NCI-H187 (cell line): ENCODE measurements at places on chromosomes 5 and 9.

- no peak for DNase-seq
Measured at GRCh38 chr9:70832492-70832891, 288.9 kb downstream of the TRPM3 start.

DNA sequence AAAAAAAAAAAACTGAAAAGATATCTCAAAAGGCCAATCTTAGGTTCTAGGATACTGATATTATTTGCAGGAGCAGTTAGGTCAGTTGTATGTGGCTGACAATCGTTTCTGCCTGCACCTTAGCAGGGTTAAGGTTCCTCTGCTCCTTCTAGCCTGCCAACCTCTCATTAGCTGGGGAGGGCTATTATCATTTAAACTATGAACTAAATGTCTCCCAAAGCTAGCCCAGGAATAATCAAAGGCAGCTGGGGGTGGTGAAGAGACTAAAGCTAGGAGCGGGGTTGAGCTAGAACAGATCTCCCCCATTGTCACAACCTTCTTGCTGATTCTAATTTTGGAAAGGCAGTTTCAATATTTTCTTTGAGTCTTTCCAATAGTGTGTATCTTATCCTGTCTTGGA lies 99.9 kb downstream of the ICE1 start:
- no peak for DNase-seq

DNA sequence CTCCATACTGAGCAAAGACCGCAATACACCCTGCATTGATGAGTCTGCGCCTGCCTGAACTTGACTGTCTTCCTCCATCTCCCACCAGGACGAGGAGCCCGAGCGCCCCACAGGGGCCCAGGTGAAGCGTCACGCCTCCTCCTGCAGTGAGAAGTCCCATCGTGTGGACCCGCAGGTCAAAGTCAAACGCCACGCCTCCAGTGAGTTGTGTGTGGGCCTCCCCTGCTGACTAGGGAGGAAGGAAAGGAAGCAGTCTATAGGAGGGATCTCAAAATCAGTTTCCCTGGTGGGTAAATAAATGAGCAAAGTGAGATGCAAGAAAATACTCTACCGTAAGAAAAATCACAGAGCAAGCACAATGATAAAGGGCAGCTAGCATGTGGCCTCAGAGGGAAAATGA lies 22.8 kb upstream of the GRPEL2 start:
- no peak for DNase-seq

GRCh38 chr5:54217826-54218503 lies 92.4 kb downstream of the ARL15 start:
- peak; percentile 55 for DNase-seq

DNA sequence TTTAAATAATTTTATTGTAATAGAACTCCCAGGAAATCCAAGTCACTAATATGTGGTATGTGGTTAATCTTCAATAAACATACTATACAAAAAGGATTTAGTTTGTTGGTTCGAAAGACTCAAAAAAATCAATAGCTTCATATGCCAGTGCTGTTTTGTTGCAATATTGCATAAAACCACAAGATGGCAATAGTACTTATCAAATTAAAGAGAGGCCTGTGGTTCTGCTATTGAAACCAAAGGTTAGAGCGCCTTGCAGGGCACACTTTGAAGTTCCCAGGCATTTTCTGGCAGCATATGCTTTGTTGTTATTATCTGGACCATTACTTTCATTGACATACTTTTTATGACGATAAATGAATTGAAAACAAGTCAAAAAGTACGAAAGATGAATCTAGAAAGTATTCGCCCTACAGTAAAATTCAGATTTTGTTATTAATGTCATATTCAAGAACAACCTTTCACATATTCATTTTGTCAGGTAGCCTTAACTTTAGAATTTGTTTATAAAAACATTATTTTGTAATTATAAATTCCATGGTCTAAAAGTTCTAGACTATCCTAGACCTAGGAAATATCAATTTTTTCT lies 316.3 kb downstream of the MCTP1 start:
- DNase-seq: peak; percentile 2

- no peak for DNase-seq
Measured at GRCh38 chr5:53362521-53362941, 117.9 kb upstream of the FST start.

- no peak for DNase-seq
Measured at GRCh38 chr5:59711310-59711709, 182.2 kb downstream of the PDE4D start.

- DNase-seq: no peak
Measured at GRCh38 chr9:134396825-134397224, 70.6 kb downstream of the RXRA start.

DNA sequence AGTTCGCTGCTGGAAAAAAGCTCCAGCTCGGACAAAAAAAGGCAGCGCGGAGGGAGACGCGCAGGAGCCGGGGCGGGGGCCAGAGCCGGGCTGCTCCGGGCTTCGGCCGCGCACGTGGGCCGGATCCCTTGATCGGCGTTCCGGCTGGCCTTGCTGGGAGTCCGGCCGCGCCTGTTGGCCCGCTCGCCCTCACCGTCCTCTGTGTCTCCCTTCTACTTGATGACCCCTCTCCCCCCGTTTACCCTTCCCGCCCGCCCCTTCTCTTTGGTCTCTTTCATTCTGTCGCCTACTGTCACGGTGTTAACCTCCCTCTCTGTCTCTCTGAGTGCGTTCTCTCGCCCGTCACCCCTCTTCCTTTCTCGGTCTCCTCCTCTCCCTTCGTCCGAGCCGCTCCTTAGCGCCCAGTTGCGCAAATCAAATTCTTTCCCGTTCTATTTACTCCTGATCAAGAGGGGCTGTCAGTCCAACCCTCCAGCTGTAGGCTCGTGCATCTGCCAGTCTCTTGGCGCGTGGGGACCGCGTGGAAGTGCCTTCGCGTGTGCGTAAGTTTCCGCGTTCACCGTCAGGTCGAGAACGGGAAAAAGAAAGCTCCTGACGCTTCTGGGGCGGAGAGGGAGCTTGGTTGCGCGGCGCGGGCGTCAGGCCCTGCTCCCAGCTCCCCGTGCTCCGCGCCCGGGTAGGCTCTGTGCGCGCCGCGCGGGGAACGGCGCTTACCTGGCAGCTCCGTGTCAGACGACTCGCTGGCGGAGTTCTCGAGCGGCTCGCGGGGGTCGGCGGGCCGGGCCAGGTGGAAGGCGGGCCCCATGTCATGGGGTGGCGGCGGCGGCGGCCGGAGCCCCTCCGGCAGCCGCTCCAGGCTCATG lies 798 bp downstream of the PITX1 start:
- no peak for DNase-seq

DNA sequence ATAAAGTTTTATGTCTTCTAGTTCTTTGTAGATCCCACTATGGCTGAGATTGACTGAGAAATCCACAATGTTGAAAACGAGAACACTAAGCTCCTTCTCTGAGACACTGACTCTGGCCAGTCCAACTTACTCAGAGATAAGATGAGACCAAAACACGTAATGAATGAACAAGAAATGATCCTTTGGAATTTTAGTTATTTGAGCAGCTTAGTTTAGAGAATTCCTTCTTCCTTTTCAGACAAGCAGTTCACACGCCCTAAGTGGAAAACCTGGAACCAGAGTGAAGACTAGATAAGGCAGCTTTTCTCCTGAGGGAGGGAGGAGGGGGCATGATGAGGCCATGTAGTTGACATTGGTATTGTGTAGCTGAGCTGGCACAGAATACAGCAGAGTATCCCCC lies 139.6 kb downstream of the GABRB2 start:
- DNase-seq: no peak

DNA sequence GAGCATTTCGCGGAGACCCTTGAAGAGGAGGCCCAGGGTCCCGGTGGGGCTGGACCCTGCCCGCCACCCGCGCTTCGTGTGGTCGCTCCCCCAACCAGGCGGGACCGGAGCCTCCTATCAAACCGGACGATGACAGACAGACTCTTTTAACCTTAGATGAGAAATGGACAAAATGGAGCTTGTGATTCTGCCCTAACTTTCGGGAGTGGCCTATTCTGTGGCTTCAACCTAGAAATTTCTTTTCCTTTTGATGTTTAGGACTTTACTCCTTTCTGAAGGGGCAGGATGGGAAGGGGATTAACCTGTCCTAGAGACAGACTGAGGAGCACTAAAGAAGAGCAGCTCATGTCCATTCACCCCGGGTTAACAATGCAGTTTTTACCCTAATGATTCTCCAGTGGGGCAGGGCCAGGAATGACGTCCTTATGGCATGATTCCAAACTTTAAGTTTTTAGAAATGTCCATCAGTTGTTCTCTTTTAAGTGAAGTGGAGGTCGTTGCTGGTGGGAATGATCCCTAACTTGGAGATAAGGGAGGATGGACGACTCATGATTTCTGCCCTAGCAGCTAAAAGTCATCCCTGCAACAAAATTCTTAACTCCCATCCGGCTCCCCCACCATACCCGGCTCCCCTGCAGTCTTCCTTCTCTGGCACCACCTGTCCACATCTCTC lies 1.0 kb downstream of the NIPSNAP3A start:
- no peak for DNase-seq

GRCh38 chr5:11248966-11249365 lies 487.9 kb upstream of the DAP start:
- no peak for DNase-seq

DNA sequence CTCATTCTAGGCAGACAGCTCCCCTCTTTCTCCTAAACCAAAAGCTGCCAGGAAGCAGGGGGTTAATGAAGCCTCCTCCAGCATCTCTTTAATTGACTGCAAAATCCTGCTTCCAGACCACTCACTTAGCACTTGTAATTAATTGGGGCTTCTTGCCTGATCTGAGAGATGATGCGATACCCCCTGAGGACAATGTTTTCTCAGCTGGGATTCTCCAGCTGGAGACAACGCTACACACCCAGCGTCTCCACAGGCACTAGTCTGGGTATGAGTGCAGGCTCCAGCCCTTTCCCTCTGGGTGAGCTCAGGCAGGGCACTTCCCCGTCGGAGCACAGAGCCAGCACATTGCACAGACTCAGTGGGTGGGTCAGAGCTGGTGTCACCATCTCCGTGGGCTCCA lies 16.1 kb downstream of the CPLX2 start:
- DNase-seq: no peak

DNA sequence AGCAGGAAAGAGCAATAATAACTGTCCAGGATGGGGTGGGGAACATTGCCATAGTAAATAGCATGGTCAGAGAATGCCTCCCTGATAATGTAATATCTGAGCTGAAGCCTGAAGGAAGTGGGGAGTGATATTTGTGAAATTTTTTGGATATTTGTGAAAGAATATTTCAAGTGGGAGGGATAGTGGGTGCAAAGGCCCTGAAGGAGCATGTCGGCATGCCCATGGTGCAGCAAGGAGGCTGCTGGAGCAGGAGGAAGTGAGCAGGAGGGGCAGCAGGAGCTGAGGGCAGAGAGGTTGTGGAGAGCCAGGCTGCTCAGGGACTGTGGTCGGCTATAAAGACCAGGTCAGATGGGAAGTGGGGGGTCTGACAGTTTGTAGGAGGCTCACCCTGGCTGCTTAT lies 21.1 kb upstream of the PDE8B start:
- no peak for DNase-seq

DNA sequence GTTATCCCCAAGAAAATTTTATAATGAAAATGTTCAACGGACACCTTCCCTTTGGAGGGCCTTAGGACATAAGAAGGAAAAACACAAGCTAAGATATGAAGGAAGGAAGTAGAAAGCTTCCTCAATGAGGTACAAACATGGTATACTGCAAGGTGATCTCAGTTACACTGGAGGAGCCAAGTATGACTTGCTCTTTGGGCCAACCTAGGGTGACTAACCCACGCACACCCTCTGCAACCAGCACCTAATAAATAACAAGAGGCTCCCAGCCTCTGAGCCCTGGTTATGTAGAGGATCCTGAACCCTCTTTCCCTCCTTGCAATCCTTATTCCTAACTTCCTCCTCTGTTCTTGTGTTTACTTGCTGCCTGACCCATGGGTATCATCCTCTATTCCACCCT lies 38.3 kb upstream of the KCNV2 start:
- DNase-seq: no peak

DNA sequence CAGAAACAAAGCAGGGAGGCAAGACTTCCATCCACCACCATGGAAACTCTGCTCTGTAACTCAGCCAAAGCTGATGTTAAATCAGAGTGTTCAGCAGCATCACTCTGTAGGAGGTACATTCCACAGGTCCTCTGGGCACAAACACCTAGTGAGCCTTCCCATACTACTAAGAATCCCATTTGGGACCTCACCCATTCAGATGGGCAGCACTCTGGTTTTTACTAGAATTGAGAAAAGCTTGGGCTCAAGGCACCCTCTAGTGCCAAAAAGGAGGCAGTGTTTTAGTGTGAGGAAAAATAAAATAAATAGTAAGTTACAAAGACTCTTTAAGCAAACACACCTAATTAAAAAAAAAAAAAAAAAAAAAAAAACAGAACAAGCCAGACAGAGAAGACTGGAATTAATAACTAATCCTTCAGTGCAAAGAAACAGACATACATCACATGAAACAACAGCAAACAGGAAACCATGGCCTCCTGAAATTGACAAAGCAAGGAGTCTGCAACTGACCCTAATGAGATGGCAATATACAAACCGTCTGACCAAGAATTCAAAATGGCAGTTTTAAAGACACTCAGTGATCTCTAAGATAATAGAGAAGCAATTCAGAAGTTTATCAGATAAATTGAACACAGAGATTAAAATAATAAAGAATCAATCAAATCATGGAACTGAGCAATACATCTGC lies 159.5 kb downstream of the GNA14 start:
- DNase-seq: no peak

DNA sequence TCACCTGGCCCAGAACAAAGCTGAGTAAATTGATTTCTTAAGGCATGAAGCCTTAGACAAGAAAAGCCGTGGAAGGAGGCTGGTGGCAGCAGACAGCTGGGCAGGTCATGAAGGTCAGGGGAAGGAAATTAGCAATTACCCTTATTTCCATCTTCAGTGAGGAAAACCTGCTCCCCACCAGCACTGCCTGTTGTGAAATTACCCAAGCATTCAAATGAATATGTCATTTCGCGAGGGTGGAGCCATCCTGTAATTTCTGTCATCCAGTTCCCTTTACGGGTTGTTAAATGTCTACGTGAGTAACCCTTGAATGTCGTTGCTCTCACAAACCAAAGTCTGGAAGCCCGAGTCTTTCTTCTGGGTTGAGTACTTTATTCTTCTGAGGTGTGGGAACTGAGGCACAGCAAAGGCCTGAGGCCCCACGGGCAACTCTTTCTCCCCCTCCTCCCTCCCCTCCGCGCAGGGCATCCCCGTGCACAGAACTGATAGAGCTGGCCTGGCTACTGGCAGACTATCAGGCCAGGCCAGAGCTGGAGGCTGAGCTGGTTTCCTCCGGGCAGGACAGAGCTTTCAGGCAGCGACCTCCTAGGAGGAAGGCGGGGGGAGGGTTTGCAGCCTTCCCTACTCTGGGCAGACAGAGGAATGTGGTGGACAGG lies 22.0 kb upstream of the AK3 start:
- DNase-seq: no peak

DNA sequence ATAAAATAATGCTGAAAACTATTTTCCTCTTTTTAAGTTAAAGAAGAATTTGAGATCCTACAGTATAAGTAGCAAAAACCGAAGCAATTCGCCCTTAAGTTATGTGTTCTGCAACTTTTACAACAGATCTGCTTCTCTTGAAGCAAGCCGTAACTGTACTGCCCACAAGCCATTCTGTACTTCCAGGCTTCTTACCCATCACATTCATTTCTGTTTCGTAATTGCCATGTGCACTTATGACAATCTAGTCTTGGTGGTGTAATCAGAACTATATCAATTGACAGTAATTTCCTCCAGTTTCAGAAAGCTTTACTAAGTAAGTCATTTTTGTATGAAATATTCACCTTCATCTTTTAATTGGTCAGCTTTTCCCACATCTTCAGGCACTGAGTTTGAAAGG lies 13.8 kb downstream of the SGTB start:
- DNase-seq: no peak

- no peak for DNase-seq
Measured at GRCh38 chr9:131668057-131668438, 71.8 kb downstream of the RAPGEF1 start.

- DNase-seq: peak; percentile 52
Measured at GRCh38 chr5:160418561-160419457, at the start of gene SLU7. TSS of gene SLU7 (minus strand) at chr5:160419081. CDS start at chr5:160415294, 3,787 bp downstream.
